ENCODE measurements at places on chromosomes 13 and 19. TPM values are rescaled to one million over a fixed set of nuclear protein-coding genes. Genes with fewer than 3 reads are reported as not detected.

The TGFBR3L gene
- not detected for total RNA-seq

The CARD8 gene
- total RNA-seq = 38.8 TPM

The PRR22 gene
- 0.94 TPM for total RNA-seq

The FSD1 gene
- total RNA-seq = 53.2 TPM

The C19orf81 gene
- not detected for total RNA-seq

The NCCRP1 gene
- not detected for total RNA-seq

The MISP3 gene
- 0.63 TPM for total RNA-seq

The COX7A1 gene
- total RNA-seq = 1.3 TPM

The TNFAIP8L1 gene
- total RNA-seq = 6.9 TPM

The WTIP gene
- 16.6 TPM for total RNA-seq

The ARHGEF18 gene
- 31.0 TPM for total RNA-seq

The SIGLEC8 gene
- total RNA-seq = 0.63 TPM

The FXYD1 gene
- total RNA-seq = not detected

The GPR18 gene
- not detected for total RNA-seq

The GRIK5 gene
- total RNA-seq = 36.9 TPM

The NRTN gene
- total RNA-seq = not detected

The MCEMP1 gene
- not detected for total RNA-seq

The KRTDAP gene
- not detected for total RNA-seq

The THAP8 gene
- total RNA-seq = 1.9 TPM

The ZNF682 gene
- total RNA-seq = 25.0 TPM

The LRRC25 gene
- 0.31 TPM for total RNA-seq

The DMRTC2 gene
- not detected for total RNA-seq

The MAU2 gene
- 76.4 TPM for total RNA-seq

The KLK3 gene
- not detected for total RNA-seq

The MED16 gene
- 35.4 TPM for total RNA-seq

The TMC4 gene
- total RNA-seq = 1.3 TPM

The ZNF418 gene
- 65.7 TPM for total RNA-seq

The PSG2 gene
- total RNA-seq = not detected

The NLRP4 gene
- not detected for total RNA-seq

The ZFP36 gene
- 0.94 TPM for total RNA-seq

The CEACAM18 gene
- not detected for total RNA-seq

The C1QTNF9B gene
- total RNA-seq = not detected

The MCF2L gene
- 201 TPM for total RNA-seq

The CRLF1 gene
- total RNA-seq = 2.8 TPM

The PSPN gene
- total RNA-seq = 3.1 TPM

The PBX4 gene
- total RNA-seq = 19.4 TPM

The MEDAG gene
- 0.31 TPM for total RNA-seq

The CCDC70 gene
- total RNA-seq = not detected

The CYP4F2 gene
- total RNA-seq = not detected

The GJA3 gene
- not detected for total RNA-seq

The ZNF790 gene
- 25.0 TPM for total RNA-seq

The PCDH20 gene
- 5.3 TPM for total RNA-seq

The IQCN gene
- total RNA-seq = 2.5 TPM

The CDX2 gene
- total RNA-seq = not detected

The KCNJ14 gene
- 1.6 TPM for total RNA-seq

The HSPB6 gene
- not detected for total RNA-seq

The CAPS gene
- 6.6 TPM for total RNA-seq

The FGF22 gene
- 0.63 TPM for total RNA-seq

The KLK4 gene
- not detected for total RNA-seq

The KLK2 gene
- total RNA-seq = not detected

The FCGBP gene
- 5.0 TPM for total RNA-seq

All from parietal lobe (tissue), 2 donors.